H54 (cell line): ENCODE measurements at places on chromosomes 6 and 20.
A peak's percentile ranks its signal among the peaks of the same experiment; 100 is the strongest.

GRCh38 chr6:47097092-47097945 lies 55.2 kb upstream of the ADGRF1 start:
- DNase-seq, result peak; percentile 68

- DNase-seq, result no peak
Observed at GRCh38 chr6:127956260-127956888, 55.5 kb upstream of the THEMIS start.

GRCh38 chr6:75211920-75212590 lies 6.2 kb upstream of the COL12A1 start:
- no peak for DNase-seq

DNA sequence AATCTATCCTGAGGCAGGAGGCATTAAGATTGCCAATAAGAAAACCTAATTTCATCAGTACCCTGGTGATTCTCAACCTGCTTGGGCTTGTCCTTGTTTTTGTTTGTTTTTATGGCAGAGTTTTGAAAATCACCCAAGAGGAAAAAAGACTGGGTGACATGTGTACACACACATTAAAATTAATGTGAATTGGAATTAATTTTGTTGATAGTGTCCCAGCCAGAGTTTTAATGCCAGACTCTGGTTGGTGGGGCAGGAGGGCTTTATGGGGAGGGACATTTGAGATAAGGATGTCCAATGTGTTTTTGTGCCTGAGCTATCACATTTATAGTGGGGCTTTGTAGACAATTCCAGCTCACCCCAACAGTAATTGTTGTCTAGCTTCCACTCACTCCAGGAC lies 184.6 kb downstream of the ID4 start:
- no peak for DNase-seq
